GM23338 (cell line): ENCODE measurements at places on chromosomes 1 and 21. TPM values are rescaled to one million over a fixed set of nuclear protein-coding genes. Genes with fewer than 3 reads are reported as not detected.

GRCh38 chr1:7430047-7430608 lies 341.0 kb upstream of the VAMP3 start:
- H3K36me3 ChIP-seq = no peaks in the 10 kb centered on the region
- H3K27me3 ChIP-seq = no peaks in the 10 kb centered on the region
- no peaks in the 10 kb centered on the region for H3K4me1 ChIP-seq

DNA sequence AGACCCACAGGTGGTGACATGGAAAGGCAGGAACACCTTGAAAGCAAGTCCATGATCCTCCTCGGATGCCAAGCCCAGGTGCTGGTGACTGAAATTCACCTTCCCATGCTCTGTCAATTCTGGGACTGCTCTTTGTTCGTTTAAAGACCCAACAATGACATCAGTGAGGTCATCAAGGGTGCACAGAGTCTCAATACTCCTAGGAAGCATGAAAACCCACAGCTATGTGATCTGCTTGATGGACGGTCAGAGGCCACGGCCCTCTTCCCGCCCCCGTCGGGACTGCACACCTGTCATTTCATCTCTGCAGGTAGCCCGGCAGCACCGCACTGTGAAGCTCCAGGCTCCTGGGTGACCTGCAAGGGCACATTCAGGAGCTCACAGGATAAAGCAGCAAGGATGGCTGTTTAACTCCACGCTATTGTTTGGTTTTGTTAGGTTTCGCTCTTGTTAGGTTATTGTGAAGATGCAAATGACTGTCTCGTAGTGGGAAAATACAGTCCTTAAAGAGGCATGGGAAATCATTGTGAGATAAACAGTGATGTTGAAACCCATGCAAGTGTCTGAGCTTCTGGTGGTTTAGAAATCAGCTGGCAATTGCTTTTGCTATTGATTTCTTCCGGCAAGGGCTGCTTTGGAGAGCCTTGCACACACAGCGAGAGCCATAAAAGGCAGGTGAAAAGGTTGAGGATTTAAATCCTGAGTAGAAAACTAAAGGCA lies 124.8 kb upstream of the AJAP1 start:
- H3K27ac ChIP-seq = no peak overlapping the region
- peaks cover 3% of the 10 kb centered on the region; the same call in 1 of the 2 replicates for H3K36me3 ChIP-seq
- DNase-seq = no peak
- no peak overlapping the region for H3K4me3 ChIP-seq
- no peaks in the 10 kb centered on the region for H3K27me3 ChIP-seq

DNA sequence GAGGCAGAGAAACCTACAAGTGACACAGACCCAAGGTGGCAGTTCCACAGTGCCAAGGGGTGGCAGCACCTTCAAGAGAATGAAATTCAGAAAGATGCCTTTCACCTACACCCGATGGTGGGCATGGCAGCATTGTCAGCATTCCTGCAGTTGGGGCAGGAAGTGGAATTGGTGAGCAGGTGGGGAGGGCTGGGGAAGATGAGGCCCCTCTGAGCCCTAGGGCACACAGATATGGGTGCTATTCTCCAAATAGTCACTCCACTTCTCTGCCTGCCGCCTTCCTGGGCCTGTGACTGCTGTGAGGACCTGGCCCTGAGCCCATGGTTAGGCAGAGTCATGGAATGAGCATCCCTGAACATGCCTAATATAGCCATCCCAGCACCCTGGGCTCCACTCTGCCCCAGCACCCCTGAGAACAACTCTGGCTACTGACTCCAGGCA lies 8.3 kb downstream of the SHISA4 start:
- no peaks in the 10 kb centered on the region for H3K27me3 ChIP-seq
- no peak overlapping the region for H3K27ac ChIP-seq
- peaks cover 16% of the 10 kb centered on the region for H3K4me1 ChIP-seq
- no peaks in the 10 kb centered on the region for H3K36me3 ChIP-seq
- no peak overlapping the region for H3K4me3 ChIP-seq
- DNase-seq = no peak

GRCh38 chr1:47643306-47644211 lies 205.7 kb downstream of the FOXD2 start:
- no peak overlapping the region for H3K4me3 ChIP-seq
- no peak overlapping the region for H3K27ac ChIP-seq
- no peaks in the 10 kb centered on the region for H3K4me1 ChIP-seq
- H3K27me3 ChIP-seq = no peaks in the 10 kb centered on the region
- no peaks in the 10 kb centered on the region for H3K36me3 ChIP-seq

DNA sequence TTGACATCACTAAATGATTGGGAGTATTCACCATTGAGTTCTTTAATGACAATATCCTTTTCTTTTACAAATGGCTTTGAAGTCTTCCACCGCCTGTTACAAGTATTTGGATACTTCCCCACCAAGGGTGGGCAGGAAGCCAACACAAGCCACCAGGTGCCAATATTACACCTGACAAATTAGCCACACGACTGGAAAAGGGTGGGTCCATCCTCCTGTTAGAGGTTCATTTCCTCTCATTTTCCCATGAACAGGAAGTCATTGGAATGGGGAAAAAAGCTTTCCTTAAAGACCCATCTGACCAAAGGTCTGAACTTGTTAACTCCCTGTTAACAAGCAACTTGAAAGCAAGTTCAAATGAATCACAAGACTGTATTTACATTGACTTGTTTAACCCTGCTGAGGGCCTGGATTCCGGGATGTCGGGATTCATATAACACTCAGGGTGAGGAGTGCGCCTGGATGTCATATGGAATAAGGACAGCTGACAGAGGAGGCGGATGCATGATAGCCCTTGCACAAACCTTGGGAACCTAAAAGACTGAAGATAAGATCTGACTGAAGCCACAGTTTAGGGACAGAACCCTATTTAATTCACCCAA lies 40.5 kb upstream of the PROX1 start:
- peaks cover 15% of the 10 kb centered on the region for H3K4me1 ChIP-seq
- peak; percentile 43 for DNase-seq
- H3K27me3 ChIP-seq = no peaks in the 10 kb centered on the region

DNA sequence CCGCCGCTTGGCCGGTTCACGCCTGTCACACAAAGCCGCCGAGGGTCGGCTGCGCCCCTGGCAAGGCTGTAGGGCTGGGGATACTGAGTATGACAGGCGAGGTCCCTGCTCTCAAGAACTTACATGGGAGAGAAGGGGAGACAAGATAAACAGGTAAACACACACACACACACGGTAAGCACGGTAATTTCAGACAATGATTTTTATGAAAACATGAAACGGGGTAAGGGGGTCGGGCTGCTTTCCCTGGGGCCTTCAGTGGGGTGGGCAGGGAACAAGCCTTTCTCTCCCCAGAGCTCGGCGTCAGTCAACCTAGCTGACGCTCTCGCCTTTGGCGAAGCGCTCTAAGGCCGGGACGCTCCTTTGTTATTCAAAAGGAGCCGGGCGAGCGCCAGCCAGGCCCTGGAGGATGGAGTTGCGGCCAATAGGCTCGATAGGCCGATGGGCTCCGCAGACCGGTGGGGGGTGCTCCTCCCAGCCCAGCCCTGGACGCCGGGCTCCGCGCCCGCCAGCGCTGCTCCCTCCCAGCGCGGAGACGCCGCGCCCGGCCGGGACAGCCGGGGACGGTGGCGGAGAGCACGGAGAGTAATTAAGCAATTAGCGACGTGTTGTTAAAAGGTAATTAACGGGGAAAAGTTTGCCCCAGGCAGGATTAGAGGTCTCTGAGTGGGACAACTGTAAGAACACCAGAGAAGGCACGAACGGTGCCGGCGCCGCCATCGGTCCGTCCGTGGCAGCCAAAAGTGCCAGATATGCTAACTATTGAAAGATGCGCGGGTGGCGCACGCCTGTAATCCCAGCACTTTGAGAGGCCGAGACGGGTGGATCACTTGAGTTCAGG lies 950 bp upstream of the INKA2 start:
- no peaks in the 10 kb centered on the region for H3K36me3 ChIP-seq
- peak overlapping the region; percentile 93 for H3K27ac ChIP-seq
- H3K4me1 ChIP-seq = peaks cover 32% of the 10 kb centered on the region
- peak overlapping the region; percentile 95 for H3K4me3 ChIP-seq
- DNase-seq = peak; percentile 97

- no peak within 1 kb of the TSS for H3K27ac ChIP-seq
- DNase-seq = peak; percentile 98
- H3K4me1 ChIP-seq = peaks cover 21% of the 10 kb centered on the region
- H3K27me3 ChIP-seq = peaks cover 12% of the 10 kb centered on the region; the same call in 1 of the 2 replicates
Measured at GRCh38 chr1:156114101-156114918, at the start of gene LMNA. Gene LMNA, plus strand, starts transcription at chr1:156114711. Its CDS starts 208 bp downstream, at chr1:156114919.

DNA sequence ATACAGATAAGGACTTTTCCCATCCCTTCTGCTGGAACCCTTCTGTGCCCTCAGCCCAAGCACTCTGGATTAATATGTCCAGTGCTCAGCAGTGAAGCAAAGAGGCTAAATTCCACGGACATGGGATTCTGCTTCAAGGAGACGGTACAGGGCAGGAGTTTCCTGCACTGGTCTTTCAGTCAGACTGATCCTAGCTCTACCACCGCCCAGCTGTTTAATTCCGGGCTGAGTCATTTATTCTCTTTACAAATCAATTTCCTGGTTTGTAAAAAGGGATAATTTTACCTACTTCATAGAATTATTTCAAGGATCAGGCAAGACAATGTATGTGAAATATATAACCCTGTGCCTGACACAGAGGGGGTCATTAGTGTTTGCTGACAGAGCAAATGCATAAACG lies 41.6 kb upstream of the NRDC start:
- no peak for DNase-seq
- H3K27me3 ChIP-seq = no peaks in the 10 kb centered on the region
- no peaks in the 10 kb centered on the region for H3K4me1 ChIP-seq
- H3K36me3 ChIP-seq = peaks cover 13% of the 10 kb centered on the region; the same call in 1 of the 2 replicates
- H3K27ac ChIP-seq = peak overlapping the region; percentile 66
- no peak overlapping the region for H3K4me3 ChIP-seq

GRCh38 chr1:34378968-34379856 lies 202.5 kb downstream of the C1orf94 start:
- H3K27me3 ChIP-seq = no peaks in the 10 kb centered on the region
- DNase-seq = peak; percentile 7
- no peak overlapping the region for H3K4me3 ChIP-seq
- H3K4me1 ChIP-seq = no peaks in the 10 kb centered on the region
- no peaks in the 10 kb centered on the region for H3K36me3 ChIP-seq

- no peaks in the 10 kb centered on the region for H3K4me1 ChIP-seq
- no peaks in the 10 kb centered on the region for H3K27me3 ChIP-seq
- H3K4me3 ChIP-seq = no peak overlapping the region
- no peak overlapping the region for H3K27ac ChIP-seq
Measured at GRCh38 chr1:167517535-167518330, 596 bp downstream of the CD247 start.

DNA sequence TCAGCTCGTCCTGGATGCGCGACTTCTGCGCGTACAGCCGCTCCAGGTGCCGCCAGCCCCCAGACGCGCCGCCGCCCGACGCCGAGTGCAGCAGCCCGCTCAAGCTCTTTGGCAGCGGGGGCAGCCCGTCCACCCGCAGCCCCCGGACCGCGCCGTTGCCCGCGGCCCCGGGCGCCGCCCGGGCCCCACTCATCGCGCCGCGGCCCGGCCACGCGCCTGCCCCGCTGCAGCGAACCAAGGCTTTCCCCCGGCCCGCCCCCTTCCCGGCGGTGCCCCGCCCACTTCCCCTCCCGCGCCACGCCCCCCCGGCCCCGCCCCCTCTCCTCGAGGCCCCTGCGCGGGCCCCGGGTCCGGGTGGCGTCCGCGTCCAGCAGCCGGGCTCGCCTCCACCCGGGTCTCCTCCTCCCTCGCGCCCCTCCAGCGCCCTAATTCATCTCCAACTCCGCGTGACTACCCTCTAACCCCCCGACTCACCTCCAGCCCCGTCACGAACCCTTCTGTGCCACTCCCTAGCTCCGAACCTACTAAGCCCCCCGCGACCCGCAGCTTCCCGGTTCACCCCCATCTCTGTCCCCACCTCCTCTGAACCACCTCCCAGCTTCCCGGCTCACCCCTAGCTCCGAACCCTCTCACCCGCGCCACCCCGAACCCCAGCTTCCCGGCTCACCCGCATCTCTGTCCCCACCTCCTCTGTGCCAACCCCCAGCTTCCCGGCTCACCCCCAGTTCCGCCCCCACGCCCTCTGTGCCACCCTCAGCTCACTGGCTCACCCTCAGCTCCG lies at the start of gene FAM89A:
TSS of gene FAM89A (minus strand) at position 236 of the 781 bp plus-strand sequence. CDS start at position 193, 43 bp downstream.
- DNase-seq = peak; percentile 50
- H3K4me1 ChIP-seq = no peaks in the 10 kb centered on the region; the same call in 1 of the 2 replicates
- H3K27ac ChIP-seq = no peak within 1 kb of the TSS

- no peak for DNase-seq
- no peak overlapping the region for H3K4me3 ChIP-seq
- H3K27ac ChIP-seq = no peak overlapping the region
- no peaks in the 10 kb centered on the region for H3K4me1 ChIP-seq
Measured at GRCh38 chr1:15436881-15437442, 1.3 kb upstream of the CTRC start.

GRCh38 chr1:99265124-99265523 lies 832 bp downstream of the PLPPR4 start:
- peaks cover 28% of the 10 kb centered on the region for H3K27me3 ChIP-seq
- peak overlapping the region; percentile 58 for H3K4me3 ChIP-seq
- 0 out of 2 replicates have a peak, but pooled peaks cover 5% of the 10 kb centered on the region for H3K4me1 ChIP-seq
- H3K36me3 ChIP-seq = no peaks in the 10 kb centered on the region

GRCh38 chr21:29372063-29372802 lies 73.5 kb downstream of the BACH1 start:
- H3K27me3 ChIP-seq = no peaks in the 10 kb centered on the region
- peak; percentile 92 for DNase-seq
- no peaks in the 10 kb centered on the region for H3K36me3 ChIP-seq
- H3K4me3 ChIP-seq = no peak overlapping the region
- H3K4me1 ChIP-seq = no peaks in the 10 kb centered on the region

DNA sequence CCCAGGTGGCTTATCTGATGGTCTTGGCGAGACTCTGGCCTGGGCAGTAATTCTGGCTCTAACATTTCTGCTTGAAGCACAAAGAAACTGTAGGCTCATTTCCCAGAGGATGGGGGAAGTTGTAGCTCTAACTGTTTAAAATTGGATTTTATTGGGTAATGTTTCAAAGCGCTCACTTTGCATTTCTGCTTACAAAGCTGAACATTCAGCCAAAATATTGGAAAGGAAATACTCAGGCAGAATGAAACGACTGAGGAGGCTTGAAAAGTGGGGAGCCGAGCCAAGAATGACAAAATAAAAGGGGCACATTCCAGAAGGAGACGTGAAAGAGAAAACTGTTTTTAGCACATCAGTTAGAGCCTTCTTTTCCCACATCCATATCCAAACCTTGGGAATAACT lies 202.6 kb downstream of the GRIK1 start:
- H3K27me3 ChIP-seq = no peaks in the 10 kb centered on the region
- no peak overlapping the region for H3K4me3 ChIP-seq
- no peak overlapping the region for H3K27ac ChIP-seq
- H3K4me1 ChIP-seq = no peaks in the 10 kb centered on the region

DNA sequence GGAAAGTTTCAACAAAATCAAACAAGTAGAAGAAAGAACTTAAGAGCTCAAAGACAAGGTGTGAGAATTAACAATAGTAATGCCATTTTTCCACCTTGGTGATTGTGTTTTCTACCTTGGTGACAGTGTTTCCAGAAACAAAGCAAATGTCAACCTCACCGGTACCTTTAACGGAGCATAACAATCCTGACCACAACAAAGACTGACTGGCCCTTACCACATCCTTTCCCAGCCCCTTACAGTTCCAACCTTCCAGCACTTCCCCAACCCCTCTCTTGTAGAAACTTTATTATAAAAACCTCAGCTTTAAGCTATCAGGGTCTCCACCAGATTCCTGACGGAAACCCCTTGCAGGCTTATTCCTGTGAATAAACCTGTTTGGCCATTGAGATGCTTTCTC lies 16.7 kb downstream of the STYXL2 start:
- DNase-seq = no peak
- no peak overlapping the region for H3K4me3 ChIP-seq
- H3K36me3 ChIP-seq = 0 out of 2 replicates have a peak, but pooled peaks cover 2% of the 10 kb centered on the region
- peaks cover 5% of the 10 kb centered on the region for H3K4me1 ChIP-seq
- H3K27ac ChIP-seq = no peak overlapping the region

The RASAL2 gene
- polyA plus RNA-seq = 14.6 and 16.0 TPM in 2 replicates

The REN gene
- not detected in 2 replicates for polyA plus RNA-seq

The C1QTNF12 gene
- polyA plus RNA-seq = 4.1 and 4.2 TPM in 2 replicates

The MEX3A gene
- polyA plus RNA-seq = 18.5 and 19.7 TPM in 2 replicates

The GNG4 gene
- polyA plus RNA-seq = 37.9 and 40.2 TPM in 2 replicates

The VPS26C gene
- 39.3 and 45.1 TPM in 2 replicates for polyA plus RNA-seq

The CR1L gene
- polyA plus RNA-seq = 13.4 and 21.4 TPM in 2 replicates
